ENCODE measurements at places on chromosomes 1 and 21.

DNA sequence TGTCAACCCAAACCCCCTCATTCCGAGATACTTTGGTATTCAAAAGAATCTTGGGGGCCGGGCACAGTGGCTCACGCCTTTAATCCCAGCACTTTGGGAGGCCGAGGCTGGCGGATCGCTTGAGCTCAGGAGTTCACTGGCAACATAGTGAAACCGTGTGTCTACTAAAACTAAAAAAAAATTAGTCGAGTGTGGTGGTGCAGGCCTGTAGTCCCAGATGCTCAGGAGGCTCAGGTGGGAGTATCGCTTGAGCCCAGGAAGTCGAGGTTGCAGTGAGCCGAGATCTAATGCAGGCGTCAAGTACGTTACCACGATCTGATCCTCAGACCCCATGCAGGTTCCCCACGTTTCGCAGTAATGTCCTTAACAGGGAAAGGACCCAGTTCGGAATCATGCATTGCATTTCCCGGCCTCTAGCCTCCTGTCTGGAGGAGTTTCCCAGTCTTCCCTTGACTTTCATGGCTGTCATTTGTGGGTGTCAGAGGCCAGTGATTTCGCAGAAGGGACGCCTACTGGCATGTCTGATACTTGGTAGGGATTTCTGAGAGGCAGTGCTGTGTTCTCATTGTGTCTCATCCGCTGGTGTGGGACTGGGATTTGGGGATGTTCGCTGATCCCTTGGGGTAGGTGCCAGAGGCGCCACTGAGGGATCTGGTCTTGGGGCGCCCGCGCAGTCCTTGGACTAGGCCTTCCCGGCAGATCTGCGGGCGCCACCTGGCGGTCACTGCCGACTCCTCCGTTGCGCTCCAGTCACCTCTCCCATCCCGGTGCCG is 39.3 kb upstream of the HMGN1 start:
- DNase-seq, result peak; percentile 83

DNA sequence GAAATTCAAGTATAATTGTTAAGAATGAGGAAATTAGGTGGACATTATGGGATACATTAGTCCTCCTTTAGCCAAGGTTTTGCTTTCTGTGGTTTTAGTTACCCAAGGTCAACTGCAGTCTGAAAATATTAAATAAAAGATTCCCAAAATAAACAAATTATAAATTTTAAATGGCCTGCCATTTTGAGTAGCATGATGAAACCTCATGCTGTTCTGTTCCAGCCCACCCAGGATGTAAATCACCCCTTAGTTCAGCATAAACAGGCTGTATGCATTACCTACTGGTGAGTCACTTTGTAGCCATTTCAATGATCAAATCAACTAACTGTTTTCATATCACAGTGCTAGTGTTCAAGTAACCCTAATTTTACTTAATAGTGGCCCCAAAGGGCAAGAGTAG is 132.5 kb upstream of the LYPLAL1 start:
- DNase-seq, result no peak

- no peak for DNase-seq
These were observed 312.5 kb downstream of the KCNT2 start for GRCh38 chr1:196295766-196296165.

DNA sequence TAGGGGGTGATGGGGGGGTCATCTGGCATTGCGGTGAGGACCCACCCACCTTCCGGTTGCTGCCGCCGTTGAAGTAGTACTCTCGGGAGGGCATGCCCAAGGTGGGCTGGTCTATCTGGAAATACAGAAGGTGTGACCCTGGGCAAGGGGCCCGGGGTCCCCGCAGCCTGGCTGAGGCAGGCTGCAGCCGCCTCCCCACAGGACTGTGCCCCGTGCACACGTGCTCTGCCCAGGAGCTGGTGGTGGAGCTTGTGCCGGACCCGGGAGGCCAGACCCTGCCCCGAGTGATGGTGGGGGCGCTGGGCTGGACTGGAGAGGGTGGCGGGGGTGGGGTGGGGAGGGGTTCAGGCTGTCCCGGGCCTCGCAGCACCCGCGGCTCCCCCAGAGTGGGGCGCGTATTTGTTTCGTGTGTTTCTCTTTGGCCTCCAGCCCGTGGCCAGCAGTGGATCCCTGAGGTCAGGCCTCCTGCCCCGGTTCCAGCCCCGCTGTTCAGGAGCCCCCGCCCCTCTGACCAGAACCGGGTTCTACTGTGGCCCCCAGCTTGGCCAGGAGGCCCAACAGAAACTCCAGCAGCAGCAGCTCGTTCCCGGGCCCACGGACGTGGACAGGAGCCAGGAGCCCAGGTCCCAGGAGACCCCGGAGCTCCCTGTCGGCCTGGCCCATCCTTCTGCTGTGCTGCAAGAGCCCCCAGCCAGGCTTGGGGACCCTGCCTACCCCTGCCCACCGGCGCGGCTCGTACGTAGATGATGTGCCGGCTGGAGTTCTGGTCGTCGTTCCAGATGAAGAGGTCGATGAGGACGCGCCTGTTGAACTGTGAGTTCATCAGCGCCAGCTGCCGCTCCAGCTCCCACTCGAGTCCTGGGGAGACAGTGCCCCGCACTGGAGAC is 19.2 kb downstream of the PRXL2B start:
- no peak for DNase-seq

DNA sequence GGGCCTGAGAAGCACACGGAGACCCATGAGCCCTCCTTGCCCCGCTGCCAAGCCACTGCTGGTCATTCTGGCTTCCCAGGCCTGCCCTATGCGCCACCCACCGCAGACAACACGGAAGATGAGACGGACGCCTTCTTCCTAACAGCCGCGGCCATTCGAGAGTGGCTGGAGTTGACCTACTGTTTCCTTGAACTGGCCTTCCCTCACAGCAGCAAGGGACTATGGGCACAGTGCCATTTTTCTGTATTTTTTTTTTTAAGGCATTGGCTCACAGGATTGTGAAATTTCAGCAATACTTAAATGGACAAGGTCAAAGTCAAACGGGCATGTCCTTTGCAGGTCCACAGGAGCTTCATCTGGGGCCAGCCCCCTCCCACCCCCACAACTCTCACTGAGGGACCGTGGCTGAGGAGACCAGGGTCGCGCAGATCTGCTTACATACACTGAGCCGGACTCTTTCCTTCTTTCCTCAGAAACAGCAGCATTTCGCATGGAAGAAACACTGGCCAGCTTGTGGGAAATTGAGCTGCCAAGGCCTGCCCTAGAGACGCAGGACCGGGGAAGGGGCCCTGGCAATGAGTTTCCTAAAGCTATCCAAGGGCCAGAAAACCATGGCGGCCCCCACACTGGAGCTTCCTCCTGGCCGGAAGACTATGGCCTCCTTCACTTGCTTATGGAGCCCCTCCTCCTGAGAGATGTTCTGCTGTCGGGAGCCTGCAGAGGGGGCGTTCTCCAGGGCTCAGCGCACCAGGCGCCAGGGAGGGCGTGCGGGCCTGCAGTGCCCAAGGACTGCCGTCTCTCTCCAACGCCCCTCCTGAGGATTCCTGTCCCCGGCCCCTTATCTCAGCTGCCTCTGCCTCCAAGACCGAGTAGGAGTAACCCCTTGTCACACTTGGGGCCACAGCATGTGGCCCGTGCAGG is 98.9 kb downstream of the PGBD5 start:
- no peak for DNase-seq

DNA sequence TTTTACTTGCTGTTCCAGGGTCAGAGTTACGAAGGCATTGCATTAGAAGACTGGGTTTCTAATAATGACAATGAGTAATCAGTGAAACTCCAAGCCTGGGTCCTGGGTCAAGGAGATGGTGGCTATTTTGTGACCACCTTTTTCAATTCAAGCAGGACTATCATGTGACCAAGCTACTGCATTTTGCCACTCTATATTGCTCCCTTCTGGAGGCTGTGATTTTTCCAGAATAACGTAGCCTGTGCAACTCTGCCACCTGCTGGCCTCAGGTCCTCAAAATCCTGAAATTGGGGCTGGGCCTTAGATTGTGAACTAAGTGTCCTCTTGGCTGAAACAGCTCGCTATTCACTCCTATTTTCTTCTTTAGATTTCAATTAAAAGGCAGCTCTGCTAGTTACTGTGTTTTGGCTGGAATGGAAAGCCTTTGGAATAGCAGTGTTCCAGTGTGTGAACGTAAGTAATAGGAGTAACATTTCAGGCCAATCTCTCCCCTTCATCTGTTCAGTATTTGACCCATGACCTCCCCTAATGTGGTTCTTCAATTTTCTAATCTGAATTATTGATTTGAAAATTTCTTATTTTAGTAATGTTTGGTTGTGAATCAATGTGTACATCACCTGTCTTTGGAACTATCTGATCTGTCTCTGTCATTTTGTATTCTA is 52.9 kb upstream of the CD46 start:
- DNase-seq, result peak; percentile 64

- no peak for DNase-seq
These were observed 7.6 kb upstream of the C4BPB start for GRCh38 chr1:207081088-207081487.

- no peak for DNase-seq
These were observed 553.6 kb downstream of the PTPRU start for GRCh38 chr1:29789910-29790247.

- no peak for DNase-seq
These were observed 29.8 kb downstream of the AGT start for GRCh38 chr1:230684146-230684545.

DNA sequence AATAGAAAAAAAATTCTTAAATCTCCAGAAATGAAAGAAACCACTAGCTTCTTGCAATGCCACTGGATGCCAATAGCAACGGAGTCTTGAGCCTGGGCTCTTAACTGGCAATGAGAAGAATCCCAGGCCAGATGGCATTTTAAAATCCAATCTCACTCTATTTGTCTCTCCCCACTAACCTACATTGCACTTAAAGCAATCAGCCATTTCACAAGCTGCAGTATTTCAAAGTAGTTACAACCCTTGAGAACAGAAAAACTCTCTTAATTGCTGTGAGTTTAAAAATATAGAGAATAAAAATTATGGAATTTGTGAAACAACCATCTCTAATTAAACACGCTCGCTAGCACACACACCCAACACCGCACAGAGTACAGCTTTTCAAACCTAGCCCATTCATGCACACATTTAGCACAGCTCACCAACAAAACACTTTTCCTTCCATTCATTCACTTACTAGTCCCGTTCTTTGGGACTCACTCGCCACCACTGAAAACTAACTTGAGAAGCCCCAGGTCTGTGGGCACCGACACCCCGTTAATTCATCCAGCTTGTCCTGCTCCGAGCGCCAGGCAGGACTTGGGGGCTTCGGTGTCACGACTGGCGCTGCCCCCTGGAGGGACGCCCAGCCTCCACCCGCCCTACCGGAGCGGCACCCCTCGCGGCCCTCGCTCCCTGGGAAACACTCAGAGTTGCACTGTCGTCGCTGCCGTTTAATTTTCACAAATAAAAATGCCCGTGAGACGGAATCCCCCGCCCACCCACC is 1.0 kb downstream of the DDAH1 start:
- DNase-seq, result peak; percentile 23

DNA sequence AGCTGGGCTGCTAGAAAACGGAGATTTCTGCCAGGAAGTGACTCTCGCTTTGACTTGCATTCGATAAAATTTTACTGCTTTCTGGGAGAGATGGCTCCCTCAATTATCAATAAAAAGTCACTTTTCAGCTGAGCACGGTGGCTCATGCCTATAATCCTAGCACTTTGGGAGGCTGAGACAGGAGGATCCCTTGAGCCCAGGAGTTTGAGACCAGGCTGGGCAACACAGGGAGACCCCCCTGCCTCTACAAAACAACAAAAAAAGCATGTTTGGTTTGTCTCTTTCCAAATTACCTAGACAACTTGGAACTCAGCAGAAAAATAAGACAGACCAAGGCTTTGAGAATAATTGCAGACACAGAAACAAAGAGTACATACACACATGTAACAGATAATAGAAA is 12.9 kb upstream of the ENSA start:
- no peak for DNase-seq

- DNase-seq, result no peak
These were observed 85.0 kb downstream of the UROD start for GRCh38 chr1:45097079-45097478.

GRCh38 chr1:147292012-147292411 is 49.5 kb downstream of the CHD1L start:
- DNase-seq, result no peak

DNA sequence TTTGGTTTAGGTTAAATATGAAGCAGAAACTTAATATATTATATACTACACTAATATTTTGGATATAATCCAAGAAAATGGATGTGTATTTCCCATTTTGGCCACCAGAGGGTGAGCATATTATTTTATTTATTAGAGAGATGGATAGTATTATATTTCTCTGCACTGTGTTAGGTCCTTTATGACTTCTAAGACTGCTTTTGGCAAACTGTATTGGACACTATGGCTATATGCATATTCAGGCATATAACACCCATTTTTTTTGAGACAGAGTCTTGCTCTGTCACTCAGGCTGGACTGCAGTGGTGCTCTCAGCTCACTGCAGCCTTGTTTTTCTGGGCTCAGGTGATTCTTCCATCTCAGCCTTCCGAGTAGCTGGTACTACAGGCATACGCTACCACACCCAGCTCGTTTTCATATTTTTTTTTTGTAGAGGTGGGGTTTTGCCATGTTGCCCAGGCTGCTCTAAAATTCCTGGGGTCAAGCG is 17.8 kb upstream of the PGM1 start:
- peak; percentile 24 for DNase-seq

GRCh38 chr1:207217778-207218511 is 103.5 kb upstream of the CD55 start:
- no peak for DNase-seq

- no peak for DNase-seq
These were observed 5.0 kb downstream of the NGF start for GRCh38 chr1:115332813-115333608.

DNA sequence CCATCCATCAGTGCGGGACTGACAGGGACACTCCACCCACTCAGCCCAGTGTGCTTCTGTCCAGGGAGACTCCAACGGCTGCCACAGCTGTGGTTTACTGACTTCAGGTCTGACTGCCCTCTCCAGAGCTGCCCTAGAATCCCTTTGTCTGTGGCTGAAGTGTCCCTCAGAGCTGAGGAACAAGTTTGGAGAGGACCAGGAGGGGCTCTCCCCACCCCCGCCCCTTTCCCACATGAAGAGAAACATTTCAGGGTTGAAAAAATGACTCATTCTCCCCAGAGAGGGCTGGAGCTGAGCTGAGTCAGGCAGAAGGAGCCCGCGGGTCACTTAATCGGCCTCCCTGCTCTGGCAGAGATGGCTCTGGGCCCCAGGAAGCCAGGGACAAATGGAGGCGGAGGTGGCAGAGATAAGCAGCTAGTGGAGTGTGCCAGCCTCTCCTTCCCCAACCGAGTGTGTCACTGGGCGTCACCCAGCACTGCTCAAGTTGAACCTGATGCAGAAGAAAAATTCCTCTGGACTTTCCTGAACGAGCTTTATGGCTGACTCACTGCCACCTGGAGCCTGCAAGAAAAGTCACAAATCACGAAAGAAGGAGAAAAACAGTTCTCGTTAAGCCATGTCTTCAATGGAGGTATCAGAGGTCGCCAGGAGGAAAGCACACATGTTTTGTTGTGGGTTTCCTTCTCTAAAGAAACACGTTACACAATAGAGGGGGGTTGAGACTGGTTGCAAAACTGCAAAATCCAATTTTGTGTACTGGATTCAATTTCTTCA is 34.3 kb upstream of the ECE1 start:
- peak; percentile 52 for DNase-seq

DNA sequence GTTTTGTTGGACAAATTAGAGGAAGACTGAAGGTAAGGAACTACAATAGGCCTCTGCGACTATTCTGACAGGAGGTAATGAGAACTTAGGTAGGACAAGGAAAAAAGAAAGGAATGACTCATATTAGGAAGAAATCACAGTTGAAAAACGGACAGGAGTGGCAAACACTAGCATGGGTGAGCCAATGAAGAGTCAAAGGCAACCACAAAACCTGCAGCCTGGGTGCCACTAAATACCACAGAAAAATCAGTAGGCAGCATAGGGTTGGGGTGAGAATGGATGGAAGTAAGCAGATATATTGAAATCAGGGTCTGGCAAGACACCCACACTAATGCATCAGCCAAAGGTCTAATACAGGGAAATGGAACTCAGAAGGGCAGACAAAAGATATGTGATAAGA is 10.0 kb downstream of the RBM34 start:
- DNase-seq, result no peak

Data from Kasumi-1 (cell line).